Pancreas (tissue), 10 donors: ENCODE measurements at places on chromosomes 13 and 19. TPM values are rescaled to one million over a fixed set of nuclear protein-coding genes. Genes with fewer than 3 reads are reported as not detected.

STARD13 gene
- 16.0 TPM for total RNA-seq

DNA sequence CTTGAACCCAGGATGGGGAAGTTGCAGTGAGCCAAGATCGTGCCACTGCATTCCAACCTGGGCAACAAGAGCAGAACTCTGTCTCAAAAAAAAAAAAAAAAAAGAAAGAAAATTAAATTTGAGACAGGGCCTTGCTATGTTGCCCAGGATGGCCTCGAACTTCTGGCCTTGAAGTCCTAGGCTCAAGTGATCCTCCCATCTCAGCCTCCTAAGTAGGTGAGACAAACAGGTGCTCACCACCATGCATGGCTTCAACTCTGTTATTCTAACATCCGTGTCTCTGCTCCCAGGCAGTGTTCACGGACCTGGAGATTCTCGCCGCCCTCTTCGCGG is 40.3 kb downstream of the PDE4A start:
- H3K27ac ChIP-seq = no peak overlapping the region
- peaks cover 4% of the 10 kb centered on the region for H3K36me3 ChIP-seq
- H3K4me3 ChIP-seq = no peak overlapping the region
- no peaks in the 10 kb centered on the region for H3K4me1 ChIP-seq
- H3K27me3 ChIP-seq = no peaks in the 10 kb centered on the region

GIPC3 gene
- total RNA-seq = 0.17 TPM

GRCh38 chr19:7744871-7745650 is 2.3 kb downstream of the CD209 start:
- no peak for DNase-seq
- no peak overlapping the region for H3K4me3 ChIP-seq

IZUMO2 gene
- not detected for total RNA-seq

C1QTNF9B gene
- total RNA-seq = not detected

GRCh38 chr19:31354316-31354715 is 5.1 kb upstream of the TSHZ3 start:
- DNase-seq = no peak
- no peaks in the 10 kb centered on the region for H3K36me3 ChIP-seq
- H3K27me3 ChIP-seq = no peaks in the 10 kb centered on the region
- H3K4me1 ChIP-seq = no peaks in the 10 kb centered on the region

- peak overlapping the region; percentile 47 for H3K27ac ChIP-seq
- no peaks in the 10 kb centered on the region for H3K36me3 ChIP-seq
- no peak overlapping the region for H3K4me3 ChIP-seq
- H3K4me1 ChIP-seq = peaks cover 16% of the 10 kb centered on the region
These were observed 228.9 kb upstream of the IRS2 start for GRCh38 chr13:110015253-110015652.

DNA sequence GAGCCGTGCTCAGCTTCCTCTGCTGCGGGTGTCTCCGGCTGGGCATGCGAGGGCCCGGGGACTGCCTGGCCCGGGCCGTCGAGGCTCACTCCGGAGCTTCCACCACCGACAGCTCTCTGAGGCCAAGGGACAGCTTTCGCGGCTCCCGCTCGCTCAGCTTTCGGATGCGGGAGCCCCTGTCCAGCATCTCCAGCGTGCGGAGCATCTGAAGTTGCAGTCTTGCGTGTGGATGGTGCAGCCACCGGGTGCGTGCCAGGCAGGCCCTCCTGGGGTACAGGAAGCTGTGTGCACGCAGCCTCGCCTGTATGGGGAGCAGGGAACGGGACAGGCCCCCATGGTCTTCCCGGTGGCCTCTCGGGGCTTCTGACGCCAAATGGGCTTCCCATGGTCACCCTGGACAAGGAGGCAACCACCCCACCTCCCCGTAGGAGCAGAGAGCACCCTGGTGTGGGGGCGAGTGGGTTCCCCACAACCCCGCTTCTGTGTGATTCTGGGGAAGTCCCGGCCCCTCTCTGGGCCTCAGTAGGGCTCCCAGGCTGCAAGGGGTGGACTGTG is 1.2 kb downstream of the S1PR4 start:
- no peaks in the 10 kb centered on the region for H3K4me1 ChIP-seq
- no peak overlapping the region for H3K27ac ChIP-seq
- H3K4me3 ChIP-seq = no peak overlapping the region
- no peaks in the 10 kb centered on the region for H3K36me3 ChIP-seq
- no peaks in the 10 kb centered on the region for H3K27me3 ChIP-seq

SLC25A30 gene
- total RNA-seq = 11.5 TPM

RINL gene
- 16.9 TPM for total RNA-seq

DNA sequence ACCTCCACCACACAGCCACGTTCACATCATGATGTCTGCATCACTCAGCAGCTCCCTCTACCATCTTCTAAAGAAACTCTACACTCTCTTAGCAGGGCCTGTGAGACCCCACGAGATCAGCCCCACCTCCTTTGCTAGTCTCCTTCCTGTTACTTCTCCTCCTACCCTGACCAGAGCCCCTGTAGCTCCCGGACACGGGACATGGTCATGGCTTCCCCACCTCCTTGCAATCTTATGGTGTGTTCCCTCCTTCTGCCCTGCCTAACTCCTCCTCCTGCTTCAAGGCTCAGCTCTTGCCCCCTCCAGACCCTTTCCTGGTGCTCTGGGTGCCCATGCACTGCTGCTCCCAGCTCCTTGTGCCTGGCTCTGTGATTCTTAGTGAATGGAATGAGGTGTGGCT is 8.1 kb upstream of the MRPS31 start:
- no peaks in the 10 kb centered on the region for H3K36me3 ChIP-seq
- H3K27ac ChIP-seq = no peak overlapping the region
- no peak overlapping the region for H3K4me3 ChIP-seq
- H3K27me3 ChIP-seq = no peaks in the 10 kb centered on the region
- no peak for DNase-seq
- no peaks in the 10 kb centered on the region for H3K4me1 ChIP-seq

DNA sequence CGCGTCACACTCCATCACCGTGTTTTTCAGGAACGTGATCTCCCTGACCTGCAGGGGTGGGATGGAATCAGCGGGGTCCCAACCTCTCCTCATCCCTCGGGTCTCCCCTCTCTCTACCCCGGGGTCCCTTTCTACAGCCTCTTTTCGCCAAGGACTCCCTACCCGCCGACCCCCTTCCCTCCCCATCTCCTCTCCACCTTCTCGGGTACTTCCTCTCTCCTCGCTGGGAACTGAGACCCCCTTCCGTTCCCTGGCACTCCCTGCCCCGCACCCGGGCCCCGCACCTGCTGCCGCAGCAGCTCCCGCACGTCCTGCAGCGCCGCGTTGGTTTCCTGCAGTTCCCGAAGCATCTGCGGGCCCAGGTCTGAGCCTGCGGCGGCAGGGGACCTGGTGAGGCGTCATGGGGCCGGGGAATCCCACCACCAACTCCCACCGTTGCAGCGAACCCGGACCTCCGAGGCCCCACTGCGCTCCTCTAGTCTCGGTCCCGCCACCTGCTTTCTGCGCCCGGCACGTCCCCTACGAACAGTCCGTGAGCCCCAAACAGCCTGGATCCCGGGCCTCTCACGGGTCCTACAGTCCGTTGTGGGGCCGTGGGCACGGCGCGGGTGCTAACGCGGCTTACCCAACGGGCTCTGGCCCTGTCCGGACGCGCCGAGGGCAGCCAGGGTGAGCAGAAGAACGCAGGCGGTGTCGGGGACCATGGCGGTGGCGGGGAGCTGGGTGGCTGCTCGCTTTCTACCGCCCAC is at the start of gene COMP:
Gene COMP, minus strand, starts transcription at position 740 of the 749 bp plus-strand sequence. Its CDS starts 36 bp downstream, at position 704.
- DNase-seq = no peak
- H3K27ac ChIP-seq = no peak within 1 kb of the TSS
- H3K36me3 ChIP-seq = no peaks in the 10 kb centered on the region

DNA sequence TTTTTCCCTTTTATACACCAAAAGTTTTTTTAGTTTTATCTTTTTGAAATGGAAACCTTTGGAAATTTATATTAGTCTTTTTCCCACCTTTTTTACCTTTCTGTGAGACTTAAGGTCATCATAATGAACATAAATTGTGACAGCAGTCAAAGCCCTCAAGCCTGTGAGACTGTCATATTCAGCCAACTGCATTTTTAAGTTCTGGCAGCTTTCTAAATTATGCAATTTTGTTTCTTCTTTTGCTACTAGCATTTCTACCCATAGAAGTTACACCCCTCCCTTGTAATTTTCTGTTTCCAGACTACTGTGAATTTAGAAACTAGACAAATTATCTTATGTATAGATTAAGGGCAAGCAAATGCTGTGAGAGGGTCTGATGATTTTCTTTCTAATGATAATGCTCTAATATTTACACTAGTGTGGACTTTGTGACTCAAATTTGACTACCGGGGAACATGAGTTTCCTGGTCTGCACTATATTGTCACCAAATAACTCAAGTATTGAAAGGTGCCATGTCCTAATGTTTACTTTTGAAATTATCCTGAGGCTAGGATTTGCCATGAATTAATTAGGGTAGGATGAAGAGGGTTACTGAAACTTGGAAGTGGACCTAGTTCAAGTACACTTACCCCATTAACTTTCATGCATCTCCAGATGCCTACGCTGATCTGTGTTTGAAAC is 43.7 kb downstream of the FRY start:
- no peak overlapping the region for H3K4me3 ChIP-seq
- H3K27ac ChIP-seq = no peak overlapping the region
- no peaks in the 10 kb centered on the region for H3K27me3 ChIP-seq
- peaks cover 20% of the 10 kb centered on the region for H3K4me1 ChIP-seq
- H3K36me3 ChIP-seq = no peaks in the 10 kb centered on the region
- no peak for DNase-seq

ZNF728 gene
- 0.23 TPM for total RNA-seq

DNA sequence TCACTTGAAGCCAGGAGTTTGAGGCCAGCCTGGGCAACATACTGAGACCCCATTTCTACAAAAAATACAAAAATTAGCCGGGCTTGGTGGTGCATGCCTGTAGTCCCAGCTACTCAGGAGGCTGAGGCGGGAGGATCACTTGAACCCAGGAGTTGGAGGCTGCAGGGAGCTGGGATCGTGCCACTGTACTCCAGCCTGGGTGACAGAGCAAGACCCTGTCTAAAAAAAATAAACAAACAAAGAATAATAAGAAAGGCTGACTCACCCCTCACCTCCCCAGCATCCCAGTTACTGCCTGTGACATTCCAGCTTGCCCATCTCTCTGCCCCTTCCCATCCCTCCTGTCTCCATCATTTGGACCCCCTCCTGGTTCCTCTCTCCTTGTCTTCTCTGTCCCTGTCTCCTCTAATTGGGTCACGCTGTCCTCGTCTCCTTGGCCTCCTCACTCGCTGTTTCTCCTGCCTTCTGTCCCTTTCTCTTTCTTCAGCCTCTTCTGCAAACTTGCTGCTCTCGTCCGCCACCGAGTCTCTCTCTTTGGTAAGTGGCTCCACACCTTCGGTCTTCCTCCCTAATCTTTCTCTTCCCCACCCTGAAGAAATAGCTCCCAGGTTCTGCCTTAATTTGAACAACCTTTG is 77.7 kb downstream of the RYR1 start:
- no peaks in the 10 kb centered on the region for H3K36me3 ChIP-seq
- H3K27ac ChIP-seq = no peak overlapping the region
- H3K4me3 ChIP-seq = no peak overlapping the region
- H3K4me1 ChIP-seq = no peaks in the 10 kb centered on the region
- DNase-seq = no peak
- H3K27me3 ChIP-seq = no peaks in the 10 kb centered on the region

GPR18 gene
- not detected for total RNA-seq

ZSCAN22 gene
- 0.97 TPM for total RNA-seq

GRCh38 chr19:12946092-12946721 is 545 bp downstream of the RAD23A start:
- no peaks in the 10 kb centered on the region for H3K27me3 ChIP-seq
- peak overlapping the region; percentile 86 for H3K4me3 ChIP-seq
- peaks cover 9% of the 10 kb centered on the region for H3K4me1 ChIP-seq
- peaks cover 68% of the 10 kb centered on the region for H3K36me3 ChIP-seq
- peak; percentile 74 for DNase-seq

DNA sequence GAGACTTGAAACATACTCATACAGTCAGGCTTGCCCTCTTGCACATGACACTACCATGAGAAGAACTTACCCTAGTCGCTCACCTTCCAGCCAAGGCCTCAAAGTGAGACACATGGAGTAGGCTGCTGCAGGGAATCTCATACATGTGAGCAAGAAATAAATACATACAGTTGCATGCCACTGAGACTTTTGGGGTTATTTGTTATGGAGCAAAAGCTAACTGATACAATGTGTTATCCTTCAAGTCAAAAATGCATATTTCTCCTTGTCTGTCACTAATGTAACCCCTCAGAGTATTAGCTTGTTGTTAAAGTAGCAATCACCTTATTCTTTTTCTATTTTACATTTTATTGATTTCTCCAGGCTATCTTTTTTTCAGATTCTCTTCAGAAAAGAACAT is 58.1 kb downstream of the FOXO1 start:
- peaks cover 5% of the 10 kb centered on the region for H3K4me1 ChIP-seq
- H3K36me3 ChIP-seq = no peaks in the 10 kb centered on the region
- no peak overlapping the region for H3K4me3 ChIP-seq

GRCh38 chr13:94701313-94702180 is 10.8 kb downstream of the SOX21 start:
- no peak for DNase-seq
- H3K4me3 ChIP-seq = no peak overlapping the region
- H3K36me3 ChIP-seq = no peaks in the 10 kb centered on the region
- peaks cover 16% of the 10 kb centered on the region for H3K27me3 ChIP-seq
- H3K27ac ChIP-seq = no peak overlapping the region
